Left ventricle myocardium inferior (tissue), 1 donor: ENCODE measurements at places on chromosomes 16 and 17.

DNA sequence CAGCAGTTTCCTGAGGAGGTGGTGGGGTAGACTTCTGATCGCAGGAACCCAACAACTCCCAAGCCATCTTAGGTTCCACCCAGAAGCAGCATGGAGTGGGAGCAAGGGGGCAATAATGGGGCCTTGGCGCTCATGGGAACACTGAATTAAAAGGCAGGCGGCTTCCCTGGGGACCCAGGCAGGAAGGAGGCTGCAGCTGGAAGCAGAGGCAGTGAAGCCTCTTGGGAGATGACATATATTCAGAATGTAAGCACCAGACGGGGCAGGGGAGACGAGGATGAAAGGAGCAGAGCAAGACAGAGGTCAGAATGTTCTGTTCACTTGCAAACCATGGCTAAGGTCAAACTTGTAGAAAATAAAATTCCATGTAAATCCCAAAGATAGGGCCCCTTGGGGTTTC lies 2.9 kb downstream of the HIGD1B start:
- DNase-seq = peak; percentile 55

- no peak for DNase-seq
Observed at GRCh38 chr17:7992924-7993323, 9.5 kb upstream of the GUCY2D start.

GRCh38 chr16:69195369-69196029 lies 8.5 kb downstream of the SNTB2 start:
- DNase-seq = no peak

GRCh38 chr17:16297367-16298139 lies 55.7 kb downstream of the CENPV start:
- no peak for DNase-seq

- peak; percentile 46 for DNase-seq
Observed at GRCh38 chr16:87550495-87550961, 51.8 kb upstream of the JPH3 start.

DNA sequence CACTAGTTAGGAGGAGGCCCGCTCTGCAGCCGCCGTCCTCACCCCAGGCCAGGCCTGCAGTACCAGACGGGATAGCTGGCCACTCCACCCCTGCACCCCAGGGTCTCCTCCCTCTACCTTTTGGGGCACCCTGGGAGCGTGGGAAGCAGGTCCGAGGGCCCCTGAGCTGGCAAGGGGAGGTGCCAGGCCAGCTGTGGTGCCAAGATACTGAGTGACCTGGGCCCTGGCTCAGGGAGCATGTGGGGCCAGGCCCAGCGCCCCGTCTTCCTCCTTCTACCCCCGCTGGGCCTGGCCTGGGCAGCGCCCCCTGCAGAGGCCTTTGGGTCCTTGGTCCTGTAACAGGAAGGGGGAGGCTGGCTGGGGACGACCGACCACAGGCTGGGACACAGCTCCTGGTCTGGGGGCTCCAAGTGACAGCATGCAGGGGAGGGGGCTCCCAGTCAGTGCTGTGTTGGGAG lies 13.0 kb downstream of the PAM16 start:
- no peak for DNase-seq

DNA sequence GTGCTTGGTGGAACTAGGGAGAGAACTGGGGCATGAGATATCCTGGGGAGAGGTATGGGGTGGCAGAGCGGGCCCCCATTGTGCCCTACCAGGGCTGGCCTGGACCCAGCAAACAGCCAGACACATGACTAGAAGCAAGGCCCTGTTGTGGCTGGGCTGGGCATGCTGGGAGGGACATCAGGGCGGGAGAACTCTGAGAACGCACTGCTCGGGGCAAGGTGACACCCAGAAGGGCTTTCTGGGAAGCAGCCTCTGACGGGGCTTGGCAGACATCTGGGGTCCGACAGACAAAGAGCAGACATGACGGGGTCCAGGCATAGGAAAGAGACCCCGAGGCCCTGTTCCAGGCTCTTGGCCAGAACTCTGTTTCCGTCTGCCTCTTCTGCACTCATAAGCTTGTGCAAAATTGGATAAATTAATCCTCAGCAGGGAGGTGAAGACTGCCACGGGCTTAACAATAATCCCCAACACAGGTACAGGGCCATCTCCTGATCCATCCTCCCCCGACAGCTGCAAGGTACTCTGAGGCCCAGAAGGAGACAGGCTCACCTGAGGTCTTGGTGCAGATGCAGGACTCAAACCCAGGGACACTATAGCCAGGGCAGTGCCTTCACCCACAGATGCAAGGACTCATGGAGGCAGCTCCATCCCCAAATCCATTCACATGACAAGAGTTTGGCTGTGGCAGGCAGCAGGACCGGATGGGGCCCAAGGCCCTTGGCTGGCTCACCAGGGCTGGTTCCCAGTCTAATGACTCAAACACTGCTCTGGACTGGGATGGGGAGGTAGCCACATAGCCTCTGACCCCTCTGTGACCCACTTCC lies 5.4 kb downstream of the SREBF1 start:
- no peak for DNase-seq

- DNase-seq = no peak
Observed at GRCh38 chr16:29765167-29766032, 12.7 kb upstream of the ZG16 start.

- no peak for DNase-seq
Observed at GRCh38 chr17:3795390-3796102, 5.4 kb downstream of the ITGAE start.

- no peak for DNase-seq
Observed at GRCh38 chr17:65147955-65148354, 10.8 kb downstream of the RGS9 start.

DNA sequence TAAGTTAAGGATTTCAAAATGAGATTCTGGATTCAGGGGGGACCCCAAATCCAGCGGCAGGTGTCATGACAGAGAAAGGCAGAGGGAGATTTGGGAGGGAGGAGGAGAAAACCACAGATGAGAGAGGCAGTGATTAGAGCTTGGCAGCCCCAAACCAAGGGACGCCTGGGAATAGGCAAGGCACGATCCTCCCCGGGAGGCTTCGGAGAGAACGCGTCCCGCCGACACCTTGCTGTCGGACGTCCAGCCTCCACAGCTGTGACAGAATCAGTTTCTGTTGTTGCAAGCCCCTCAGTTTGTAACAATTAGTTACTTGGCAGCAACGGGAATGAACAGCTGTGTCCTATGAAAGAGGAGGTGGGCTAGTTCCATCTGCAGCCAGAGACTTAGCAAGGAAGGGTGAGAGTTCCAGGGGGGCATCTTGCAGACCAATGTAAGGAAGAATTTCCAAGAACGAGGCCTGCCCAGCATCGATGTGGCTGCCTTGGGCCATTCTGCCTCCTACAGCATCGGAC lies 110.7 kb upstream of the SDK2 start:
- no peak for DNase-seq

- no peak for DNase-seq
Observed at GRCh38 chr16:87628940-87629339, 26.6 kb downstream of the JPH3 start.

DNA sequence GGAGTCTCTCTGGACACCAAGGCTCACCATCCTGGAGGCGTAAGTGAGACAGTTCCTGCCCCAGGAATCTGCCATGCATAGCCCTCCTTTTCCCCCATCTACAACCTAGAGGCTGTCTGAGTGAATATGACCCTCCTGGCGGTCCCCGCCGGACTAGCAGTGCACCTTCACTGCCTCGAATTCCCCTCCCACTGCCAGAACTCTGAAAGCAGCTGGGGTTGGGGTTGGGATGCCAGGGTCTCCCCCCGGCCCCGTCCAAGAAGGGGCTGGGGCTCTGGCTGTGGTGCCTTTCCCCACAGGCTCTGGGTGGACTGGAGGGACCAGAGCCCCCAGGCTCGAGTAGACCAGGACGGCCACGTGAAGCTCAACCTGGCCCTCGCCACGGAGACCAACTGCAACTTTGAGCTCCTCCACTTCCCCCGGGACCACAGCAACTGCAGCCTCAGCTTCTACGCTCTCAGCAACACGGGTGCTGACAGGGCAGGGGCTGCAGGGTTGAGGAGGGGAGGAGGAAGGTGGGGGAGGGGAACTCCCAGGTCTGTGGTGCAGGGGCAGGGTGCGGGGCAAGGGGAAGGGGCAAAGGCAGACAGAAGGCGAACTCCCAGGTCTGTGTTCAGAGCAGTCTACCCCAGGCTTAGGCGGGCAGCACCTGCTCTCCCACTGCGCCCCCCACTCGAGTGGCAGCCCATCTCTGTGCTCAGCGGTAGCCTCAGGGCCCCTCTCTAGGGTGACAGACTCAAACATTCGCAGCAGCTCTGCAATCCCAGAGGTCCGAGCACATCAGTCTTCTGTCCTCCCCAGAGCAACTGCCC lies 1.2 kb downstream of the ZACN start:
- DNase-seq = no peak

DNA sequence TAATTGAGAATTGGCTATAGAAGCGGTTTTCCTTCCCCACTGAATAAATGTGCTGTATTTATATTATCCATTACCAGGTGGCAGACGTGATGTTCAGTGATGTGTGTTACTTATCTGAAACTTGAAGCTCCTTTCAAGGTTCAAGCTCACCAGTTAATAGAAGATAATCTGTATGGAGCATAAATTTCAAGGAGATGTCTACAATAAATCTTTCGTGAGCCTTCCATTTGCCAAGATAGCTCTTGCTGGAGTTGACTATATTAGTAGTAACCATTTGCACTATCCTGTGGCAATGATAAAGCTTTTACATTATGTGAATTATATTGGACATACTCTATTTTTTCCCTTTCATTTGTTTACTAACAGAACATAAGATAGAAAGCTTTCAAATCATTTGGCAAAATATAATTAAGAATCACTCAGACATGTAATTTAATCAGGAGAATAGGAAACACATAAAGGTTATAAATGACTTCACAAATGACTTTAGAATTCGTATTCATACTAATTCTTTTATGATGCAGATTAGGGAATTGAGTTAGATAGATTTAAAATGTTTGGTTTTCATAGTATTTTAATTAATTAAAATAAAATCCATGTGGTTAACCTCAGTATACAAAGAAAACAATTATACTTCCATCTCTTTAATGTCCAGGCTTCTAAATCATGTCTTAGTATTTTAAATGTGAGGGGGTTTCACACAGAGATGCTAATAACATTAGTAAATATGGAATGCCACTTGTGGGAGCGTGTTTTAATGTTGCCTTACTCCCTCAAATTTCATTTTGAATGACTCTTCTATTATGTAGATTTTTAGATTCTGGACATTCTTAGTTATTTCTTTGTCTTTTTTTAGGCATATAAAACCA lies 664.4 kb upstream of the CDH8 start:
- DNase-seq = no peak

DNA sequence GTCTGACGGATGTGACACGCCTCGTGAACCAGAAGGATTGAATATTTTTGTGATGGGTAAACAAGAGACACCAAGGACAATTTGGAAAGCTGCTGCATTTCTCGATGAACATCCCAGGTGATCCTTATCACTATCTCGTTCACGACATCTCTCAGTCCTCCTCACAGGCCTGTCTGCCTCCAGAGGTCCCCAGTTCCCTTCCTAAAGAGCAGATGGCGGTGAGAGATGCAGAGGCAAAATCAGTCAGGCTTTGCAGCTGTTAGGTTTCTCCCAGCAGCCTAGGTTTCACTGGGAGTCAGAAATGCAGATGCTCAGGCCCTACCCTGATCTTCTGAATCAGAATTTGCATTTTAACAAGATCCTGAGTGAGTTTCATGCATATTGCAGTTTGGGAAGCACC lies 23.6 kb downstream of the SCPEP1 start:
- no peak for DNase-seq

GRCh38 chr17:82228278-82228841 lies 482 bp upstream of the SLC16A3 start:
- DNase-seq = peak; percentile 60

DNA sequence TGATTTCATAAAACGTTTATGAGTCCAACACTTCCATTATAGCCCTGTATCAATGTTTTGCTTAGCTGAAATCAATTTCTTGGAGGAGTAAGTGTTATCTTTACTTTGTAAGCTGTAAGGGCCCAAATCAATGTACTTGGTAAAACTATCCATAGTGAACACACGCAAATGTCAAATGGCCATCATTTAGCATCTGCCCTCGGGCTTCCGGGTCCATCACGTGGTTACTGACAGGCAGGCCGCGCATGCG lies 687 bp upstream of the NARF start:
- DNase-seq = no peak

DNA sequence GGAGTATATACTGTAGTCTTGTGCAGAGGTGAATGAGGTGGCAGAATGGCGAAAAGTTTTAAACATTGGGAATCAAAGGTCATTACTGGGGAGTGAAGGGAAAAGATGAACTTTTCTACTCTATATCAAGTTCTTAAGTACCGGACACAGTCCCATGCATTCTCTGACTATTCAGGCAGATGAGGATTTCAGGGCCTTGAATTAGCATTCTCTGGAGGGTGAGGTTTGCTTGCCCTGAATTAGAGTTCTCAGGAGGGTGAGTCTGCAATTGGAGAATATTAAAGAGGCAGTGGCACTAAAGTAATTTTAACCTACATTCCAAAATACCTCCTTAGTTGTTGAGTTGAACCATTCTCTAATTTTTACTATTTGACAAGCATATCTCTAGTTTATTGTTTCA lies 9.1 kb downstream of the PSMD11 start:
- no peak for DNase-seq

- no peak for DNase-seq
Observed at GRCh38 chr17:41278176-41278955, 2.9 kb downstream of the KRTAP9-7 start.

GRCh38 chr16:85391769-85392583 lies 221.1 kb upstream of the GSE1 start:
- DNase-seq = peak; percentile 9

- DNase-seq = no peak
Observed at GRCh38 chr17:67178555-67178954, 66.4 kb downstream of the HELZ start.

DNA sequence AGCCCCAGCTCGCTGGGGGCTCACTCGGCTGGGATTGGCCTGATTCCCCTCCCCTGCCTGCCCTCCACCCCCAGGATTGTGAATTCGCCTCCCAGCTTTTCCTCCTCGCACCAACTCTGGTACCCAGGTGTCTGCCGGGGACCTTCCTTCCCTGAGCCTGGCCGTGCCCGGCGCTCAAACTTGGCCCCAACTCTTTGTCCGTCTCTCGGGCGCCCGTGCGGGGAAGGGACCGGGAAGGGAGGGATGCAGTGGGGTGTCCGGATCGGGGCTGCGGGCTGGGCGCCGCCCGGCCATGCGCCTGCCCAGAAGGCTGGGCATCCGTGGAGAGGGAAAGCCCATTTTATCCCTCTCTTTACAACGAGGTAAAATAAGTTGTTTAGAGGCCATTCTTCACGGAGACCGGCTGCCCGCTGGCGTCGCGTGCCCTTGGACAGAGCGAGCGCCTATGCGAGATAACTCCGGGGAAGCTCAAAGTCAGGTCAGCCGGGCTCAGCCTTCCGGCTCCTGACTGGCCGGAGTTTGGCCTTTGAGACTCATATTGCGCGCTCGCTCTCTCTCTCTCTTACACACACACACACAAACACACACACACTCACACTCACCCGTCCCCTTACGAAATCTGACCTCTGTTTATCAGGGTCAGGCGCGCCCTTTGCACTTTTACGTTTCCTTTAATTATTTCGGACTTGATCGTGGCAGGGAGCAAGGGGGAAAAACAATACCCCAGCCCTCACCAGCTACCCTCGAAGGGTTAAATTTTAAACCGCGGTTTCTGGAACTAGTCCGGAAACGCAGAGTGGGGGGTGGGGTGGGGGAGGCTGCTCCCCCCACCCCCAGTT lies 774 bp upstream of the MAF start:
- DNase-seq = peak; percentile 67
